D721Med (cell line): ENCODE measurements at places on chromosomes 3 and 15.

- DNase-seq = no peak
These were observed 115.1 kb downstream of the CNTN6 start for GRCh38 chr3:1207904-1208303.

DNA sequence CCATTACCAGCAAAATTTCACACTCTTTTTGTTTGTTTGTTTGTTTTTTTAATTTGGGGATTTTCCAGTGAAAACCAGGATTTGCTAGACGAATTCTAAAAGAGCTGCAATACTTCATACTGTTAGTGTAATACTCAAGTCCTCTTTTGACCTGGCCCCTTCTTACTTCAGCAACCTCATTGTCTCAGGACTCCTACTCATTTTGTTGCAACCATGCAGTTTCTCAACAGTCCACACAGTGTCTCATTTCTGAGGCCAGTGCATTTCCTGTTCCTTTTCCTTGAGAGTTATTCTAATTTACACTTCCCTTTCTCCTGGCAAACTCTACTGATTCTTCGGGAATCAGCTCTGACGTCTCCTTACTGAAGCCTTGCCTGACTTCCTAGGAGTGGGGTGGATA lies 35.6 kb downstream of the NSUN3 start:
- DNase-seq = no peak

DNA sequence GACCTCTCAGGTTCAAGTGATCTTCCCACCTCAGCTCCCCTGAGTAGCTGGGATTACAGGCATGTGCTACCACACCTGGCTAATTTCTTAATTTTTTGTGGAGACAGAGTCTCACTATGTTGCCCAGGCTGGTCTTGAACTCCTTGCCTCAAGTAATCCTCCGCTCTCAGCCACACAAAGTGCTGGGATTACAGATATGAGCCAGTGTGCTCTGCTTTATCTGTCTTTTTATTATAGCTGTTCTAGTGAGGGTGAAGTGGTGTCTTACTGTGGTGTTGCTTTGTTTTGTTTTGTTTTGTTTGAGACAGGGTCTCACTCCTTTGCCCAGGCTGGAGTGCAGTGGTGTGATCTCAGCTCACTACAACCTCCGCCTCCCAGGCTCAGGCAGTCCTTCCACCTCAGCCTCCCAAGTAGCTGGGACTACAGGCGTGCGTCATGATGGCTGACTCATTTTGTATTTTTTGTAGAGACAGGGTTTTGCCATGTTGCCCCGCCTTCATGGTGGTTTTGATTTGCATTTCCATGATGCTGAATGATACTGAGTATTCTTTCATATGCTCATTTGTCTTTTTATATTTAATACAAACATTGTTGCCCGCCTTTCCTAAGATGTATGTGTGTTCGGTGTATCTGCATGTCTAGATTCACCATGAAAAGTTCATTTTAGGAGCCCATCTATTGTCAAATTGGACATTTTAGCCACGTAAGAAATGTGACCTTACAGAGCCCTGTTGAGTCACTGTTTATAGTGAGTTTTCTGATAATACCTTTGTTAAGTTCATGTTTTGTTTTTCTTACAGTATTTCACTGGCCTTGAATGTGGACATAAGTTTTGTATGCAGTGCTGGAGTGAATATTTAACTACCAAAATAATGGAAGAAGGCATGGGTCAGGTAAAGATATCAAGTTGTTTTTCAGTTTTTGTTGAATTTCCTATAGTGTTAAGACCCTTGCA lies 80.6 kb downstream of the ARIH1 start:
- DNase-seq = no peak

GRCh38 chr3:107745354-107745753 lies 222.6 kb downstream of the BBX start:
- DNase-seq = no peak

DNA sequence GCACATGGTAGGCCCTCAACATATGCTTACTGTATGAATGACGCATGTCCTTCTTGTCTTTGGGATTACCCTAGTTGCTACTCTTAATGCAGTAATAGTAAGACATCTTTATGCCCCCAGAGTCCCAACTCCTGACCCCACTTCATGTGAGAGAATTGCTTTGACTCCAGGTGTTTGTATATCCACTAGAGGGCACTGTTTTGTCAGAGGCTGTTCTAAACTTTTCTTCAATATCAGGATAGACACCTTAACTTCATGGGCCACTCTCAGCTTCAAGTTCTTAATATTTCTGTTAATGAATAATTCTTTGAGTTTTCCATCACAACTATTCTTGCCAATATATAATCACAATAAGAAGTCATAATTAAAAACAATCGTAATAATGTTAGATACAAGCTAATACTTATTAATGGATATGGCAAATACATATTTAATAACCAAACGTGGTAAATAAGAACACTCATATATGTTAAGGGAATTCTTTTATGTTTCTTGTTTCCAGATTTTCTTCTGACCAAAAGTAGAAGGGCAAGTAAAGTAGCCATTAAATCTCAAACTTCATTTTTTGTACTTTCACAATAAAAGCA lies 337.2 kb upstream of the DNAJC19 start:
- no peak for DNase-seq
